ENCODE measurements at places on chromosomes 2 and 18. TPM values are rescaled to one million over a fixed set of nuclear protein-coding genes. Genes with fewer than 3 reads are reported as not detected.

- DNase-seq, result no peak
Measured at GRCh38 chr2:55595536-55595935, 21.9 kb downstream of the PPP4R3B start.

GRCh38 chr2:5698134-5698533, 6.0 kb downstream of the SOX11 start:
- no peak for DNase-seq

- no peak for DNase-seq
Measured at GRCh38 chr18:79508565-79509535, 113.1 kb downstream of the NFATC1 start.

EFHD1 gene
- total RNA-seq, result 0.31 TPM

KYNU gene
- not detected for total RNA-seq

Data from activated CD4-positive, alpha-beta T cell treated with anti-CD3 and anti-CD28 coated beads, Interleukin-2, amount 10 ng/mL, durations not matched to agents 24 days and 14 days (primary cell).